ENCODE measurements at places on chromosomes 16 and 17.

- no peak for DNase-seq
Measured at GRCh38 chr17:67532326-67532871, 155.3 kb downstream of the PITPNC1 start.

DNA sequence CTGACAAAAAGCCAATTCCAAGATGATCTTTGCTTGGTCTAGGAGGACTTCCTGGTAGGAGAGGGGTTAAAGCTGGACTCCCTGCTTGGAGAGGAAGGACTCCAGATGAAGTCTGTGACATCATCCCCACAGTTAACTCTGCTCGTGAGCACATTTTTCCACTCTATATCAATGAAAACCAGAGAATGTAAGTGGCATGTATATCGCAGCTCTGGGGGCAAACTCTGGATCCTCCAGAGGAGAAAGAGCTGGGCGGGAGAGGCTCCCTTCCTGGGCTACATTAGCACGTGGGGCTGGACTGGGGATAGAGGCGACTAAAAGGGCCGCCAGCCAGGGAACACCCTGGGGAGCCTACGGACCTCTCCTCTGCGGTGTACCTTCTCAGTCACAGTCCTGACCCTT lies 34.1 kb downstream of the HIC1 start:
- DNase-seq, result peak; percentile 72

GRCh38 chr17:13316657-13317056 lies 285.1 kb downstream of the HS3ST3A1 start:
- DNase-seq, result no peak

DNA sequence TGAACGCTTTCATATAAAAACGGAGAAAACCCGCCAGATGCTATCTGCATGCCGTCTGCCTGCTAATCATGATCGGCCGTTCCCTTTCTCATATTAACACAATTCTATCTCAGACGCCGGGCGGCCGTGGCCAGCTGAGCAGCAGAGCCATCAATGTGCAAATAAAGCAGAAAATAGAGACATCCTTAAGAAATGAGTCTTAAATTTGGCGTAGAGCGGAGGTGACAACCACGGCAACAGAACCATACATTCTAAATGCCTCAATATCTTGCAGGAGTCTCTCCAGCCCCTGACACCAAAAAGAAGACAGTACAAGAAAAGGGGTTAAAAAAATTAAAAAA lies 2.7 kb upstream of the IRX5 start:
- no peak for DNase-seq

DNA sequence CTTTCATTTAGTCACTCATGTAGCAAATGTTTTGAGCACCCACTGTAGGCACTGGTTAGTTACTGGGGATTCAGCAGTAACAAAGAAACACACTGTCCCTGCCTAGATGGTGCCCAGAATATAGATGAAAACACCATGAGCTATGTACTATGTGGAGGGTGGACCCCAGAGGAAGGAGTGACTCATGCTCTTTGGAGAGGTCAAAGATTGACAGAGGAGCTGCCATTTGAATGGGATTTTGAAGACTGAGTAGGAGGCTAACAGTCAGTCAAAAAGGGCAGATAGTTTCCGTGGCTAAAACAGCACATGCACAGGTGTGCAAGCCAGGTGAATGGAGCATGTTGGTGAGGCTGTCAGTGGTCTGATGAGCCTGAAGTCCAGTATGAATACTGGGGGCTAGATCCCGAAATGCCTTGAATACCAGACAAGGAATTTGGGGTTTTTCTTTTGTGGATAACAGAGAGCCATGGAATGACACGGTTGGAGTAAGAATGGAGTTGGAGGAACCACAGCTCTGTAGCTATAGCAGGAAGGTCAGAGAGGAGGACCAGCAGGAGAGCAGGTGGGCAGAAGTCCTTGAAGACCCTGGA lies 6.1 kb downstream of the IL21R start:
- DNase-seq, result peak; percentile 51

DNA sequence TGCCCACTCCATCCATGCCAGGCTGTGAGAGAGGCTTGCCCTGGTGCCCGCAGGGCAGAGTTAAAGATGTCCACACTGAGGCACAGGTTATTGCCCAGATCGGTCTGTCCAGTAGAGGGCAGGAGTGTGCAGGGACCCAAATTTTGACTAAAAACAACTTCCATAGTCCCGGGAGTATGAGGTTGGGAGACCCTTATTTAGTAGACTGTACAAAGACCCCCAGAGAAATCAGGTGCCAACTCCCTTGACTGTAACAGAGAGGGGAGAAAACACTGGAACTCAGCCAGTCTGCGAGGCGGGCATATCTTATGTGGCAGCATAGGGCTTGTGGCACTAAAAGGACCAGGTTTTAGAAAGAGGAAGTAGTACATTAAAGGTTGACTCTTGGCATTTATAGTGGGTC lies 43.4 kb downstream of the HNF1B start:
- peak; percentile 17 for DNase-seq

GRCh38 chr16:31291376-31291775 lies 31.6 kb downstream of the ITGAM start:
- no peak for DNase-seq

DNA sequence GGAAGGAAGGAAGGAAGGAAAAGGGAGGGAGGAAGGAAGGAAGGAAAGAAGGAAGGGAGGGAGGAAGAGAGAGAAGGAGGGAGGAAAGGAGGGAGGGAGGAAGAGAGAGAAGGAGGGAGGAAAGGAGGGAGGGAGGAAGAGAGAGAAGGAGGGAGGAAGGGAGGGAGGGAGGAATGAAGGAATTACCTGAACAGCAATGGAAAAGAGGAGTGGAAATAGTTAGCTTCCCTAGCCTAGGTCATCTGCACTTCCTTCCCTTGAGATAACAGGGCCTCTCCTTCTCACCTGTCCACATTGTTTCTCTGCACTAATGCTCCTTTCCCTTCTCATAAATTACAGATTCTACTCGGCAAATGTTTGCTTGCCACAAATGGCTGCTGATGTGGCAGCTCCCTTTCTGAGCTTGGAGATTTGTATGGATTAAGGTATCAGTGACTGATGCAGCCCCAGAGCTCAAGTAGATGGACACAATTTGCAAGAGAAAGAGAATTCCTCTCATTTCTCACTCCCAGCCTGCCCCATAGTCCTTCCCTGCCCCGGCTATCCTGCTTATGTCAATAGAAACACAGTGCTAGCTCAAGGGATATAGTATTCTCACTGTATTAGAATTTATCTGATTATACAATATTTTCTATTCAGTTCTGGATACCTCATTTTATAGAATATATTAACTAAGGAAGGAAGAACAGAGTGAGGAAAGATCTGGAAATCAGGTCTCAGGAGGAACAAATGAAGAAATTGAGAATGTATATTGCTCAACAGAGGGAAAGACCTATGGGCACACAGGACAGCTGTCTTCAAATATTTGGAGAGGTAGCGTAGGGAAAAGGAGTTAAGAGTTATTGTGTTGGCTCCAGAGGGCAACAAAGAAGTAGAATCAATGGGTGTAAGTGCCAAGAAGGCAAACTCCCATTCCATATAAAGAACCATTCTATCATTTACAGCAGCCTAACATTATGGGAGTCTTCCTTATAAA lies 14.6 kb downstream of the HOXB1 start:
- DNase-seq, result no peak

- DNase-seq, result no peak
Measured at GRCh38 chr17:19717411-19717908, 1.1 kb upstream of the SLC47A2 start.

DNA sequence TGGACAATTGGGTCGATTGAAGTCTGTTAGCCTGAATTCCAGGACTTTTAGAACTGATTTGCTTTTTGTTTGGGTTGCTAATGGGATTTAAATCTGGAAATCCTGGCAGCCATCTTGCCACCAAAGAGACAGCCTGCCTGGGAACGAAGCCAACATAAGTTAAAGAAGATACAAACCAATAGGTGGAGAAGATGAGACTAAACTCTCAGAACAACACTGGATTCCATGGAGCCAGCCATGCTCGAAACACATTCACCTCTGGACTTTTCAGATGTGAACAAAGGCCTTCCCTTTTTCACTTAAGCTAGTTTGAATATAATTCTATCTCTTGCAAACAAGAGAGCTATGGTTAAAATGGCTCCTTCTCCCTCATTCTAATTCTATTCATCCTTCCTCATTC lies 135.9 kb downstream of the TOX3 start:
- no peak for DNase-seq

GRCh38 chr17:71200597-71200996 lies 920.2 kb upstream of the SOX9 start:
- DNase-seq, result no peak

- DNase-seq, result no peak
Measured at GRCh38 chr16:65235339-65236177, 113.7 kb upstream of the CDH11 start.

GRCh38 chr17:35747540-35748017 lies 5.5 kb downstream of the GAS2L2 start:
- peak; percentile 88 for DNase-seq

DNA sequence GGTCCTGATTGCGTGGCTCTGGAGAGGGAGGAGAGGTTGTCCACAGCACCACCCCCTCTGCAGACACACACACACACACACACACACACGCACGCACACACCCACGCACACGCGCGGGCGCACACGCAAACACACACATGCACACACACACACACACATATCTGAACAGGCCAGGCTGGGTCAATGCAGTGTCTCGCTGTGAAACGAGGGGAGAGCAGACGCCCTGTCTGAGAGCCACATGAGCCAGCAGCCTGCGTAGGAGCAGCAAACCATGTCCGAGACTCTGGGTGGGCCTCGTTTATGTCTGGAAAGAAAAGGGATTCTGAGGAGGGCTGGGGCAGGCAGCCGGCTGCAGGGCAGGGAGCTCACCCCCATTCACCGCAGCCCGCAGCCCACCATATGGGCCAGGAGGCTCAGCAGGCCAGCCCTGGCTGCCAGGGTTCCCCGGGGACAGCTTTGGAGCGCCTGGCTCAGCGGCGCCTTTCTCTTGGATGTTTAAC lies 93.3 kb upstream of the TNRC6C start:
- no peak for DNase-seq

DNA sequence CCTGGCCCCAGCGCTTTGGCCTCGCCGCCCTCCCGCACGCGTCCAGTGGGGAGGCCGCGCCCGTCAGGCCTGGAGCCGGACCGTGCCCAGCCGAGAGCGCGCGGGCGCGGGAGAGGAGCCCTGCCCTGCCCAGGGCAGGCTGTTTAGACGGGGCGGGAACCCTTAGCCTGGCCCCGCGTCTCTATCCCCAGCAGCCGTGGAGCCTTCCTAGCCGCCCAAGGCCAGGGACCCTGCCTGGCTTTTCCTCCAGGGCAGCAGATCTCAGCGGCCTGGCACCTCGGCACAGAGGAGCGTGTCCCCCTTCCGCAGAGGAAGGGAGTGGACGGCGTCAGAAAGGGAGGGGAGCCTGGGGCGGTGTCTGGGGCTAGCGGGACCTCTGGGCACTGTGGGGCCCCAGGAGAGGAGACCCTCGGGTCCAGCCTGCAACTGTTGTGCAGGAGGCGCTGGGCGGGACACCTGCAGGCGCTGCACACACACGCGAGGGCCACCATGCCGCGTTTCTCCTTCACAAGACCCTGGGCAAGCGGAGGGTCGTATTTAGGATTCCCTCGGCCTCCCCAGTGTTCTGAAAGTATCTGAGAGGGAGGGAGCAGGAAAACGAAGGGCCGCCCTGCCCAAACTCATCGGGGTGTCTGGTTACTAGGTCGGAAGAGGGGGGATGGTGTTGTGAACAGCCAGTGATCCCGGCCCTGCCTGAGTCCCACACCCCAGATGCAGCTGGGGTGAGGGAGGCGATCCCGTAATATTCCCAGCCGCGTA lies 2.3 kb upstream of the NPTX1 start:
- DNase-seq, result no peak

- no peak for DNase-seq
Measured at GRCh38 chr16:85615014-85615851, 2.1 kb downstream of the GSE1 start.

DNA sequence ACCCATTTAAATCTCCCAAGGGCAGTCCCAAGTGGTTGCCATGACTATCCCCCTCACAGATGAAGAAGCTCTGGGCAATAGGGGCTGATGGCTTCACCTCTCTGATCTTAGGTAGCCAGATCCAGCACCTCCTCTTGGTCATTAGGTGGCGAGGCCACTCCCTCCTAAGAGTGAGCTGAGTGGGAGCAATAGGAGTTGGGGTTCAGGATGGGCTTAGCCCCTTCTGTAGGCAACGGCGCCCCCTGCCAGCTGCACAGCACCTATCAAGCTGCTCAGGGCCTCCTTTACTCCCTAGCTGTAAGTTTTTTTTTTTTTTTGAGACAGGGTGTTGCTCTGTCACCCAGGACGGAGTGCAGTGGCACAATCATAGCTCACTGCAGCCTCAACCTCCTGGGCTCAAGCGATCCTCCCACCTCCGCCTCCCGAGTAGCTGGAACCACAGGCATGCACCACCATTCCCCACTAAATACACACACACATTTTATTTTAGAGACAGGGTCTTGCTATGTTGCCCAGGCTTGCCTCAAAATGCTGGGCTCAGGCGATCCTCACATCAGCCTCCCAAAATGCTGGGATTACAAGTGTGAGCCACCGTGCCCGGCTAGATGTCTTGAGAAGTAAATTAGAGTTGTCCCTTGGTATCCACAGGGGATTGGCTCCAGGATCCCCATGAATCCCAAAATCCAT lies 3.5 kb upstream of the RRAD start:
- DNase-seq, result peak; percentile 25

GRCh38 chr16:22417019-22417418 lies 42.6 kb upstream of the CDR2 start:
- DNase-seq, result no peak

DNA sequence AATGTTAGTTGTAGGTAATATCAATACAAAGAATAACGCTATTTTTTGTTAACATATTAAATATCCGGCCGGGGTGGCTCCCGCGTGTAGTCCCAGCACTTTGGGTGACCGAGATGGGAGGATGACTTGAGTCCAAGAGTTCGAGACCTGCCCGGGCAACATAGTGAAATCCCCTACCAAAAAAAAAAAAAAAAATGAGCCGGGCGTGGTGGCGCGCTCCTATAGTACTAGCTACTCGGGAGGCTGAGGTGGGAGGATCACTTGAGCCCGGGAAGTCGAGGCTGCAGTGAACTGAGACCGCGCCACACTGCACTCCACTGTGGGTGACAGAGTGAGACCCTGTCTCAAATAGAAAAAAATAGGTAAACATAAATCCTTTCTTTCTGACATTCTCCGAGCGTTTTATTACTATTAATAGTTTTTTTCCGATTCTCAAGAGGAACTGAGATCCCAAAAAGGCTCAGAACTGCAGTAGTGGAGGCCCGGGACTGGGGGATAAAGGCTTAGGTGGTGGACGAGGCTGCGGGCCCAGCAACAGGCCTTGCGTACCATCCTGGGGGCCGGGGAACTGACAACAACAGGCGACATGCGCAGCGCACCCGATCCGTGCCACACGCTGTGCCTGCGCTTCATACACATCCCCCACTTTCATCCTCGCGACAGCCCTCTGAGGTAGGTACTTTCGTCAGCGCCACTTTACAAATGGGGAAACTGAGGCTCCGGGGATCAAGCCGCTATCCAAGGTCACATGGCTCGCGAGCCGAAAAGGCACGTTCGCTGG lies 919 bp downstream of the N4BP1 start:
- no peak for DNase-seq

GRCh38 chr17:4759776-4760236 lies 11.9 kb upstream of the TM4SF5 start:
- no peak for DNase-seq

DNA sequence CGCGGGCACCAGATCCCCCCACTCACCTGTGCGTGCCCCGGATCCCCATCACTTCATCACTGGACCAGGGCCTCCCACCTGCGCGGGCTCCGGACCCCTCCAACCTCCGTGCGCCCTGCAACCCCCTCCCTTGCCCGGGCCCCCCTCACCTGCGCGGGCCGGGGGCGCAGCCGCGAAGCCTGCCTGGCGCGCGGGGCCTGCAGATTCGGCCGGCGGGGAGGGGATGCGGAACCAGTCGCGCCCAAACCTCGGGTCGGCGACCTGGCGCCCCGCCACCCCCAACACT lies 202 bp downstream of the CEP131 start:
- no peak for DNase-seq
